ENCODE measurements at places on chromosomes 13 and 19.

DNA sequence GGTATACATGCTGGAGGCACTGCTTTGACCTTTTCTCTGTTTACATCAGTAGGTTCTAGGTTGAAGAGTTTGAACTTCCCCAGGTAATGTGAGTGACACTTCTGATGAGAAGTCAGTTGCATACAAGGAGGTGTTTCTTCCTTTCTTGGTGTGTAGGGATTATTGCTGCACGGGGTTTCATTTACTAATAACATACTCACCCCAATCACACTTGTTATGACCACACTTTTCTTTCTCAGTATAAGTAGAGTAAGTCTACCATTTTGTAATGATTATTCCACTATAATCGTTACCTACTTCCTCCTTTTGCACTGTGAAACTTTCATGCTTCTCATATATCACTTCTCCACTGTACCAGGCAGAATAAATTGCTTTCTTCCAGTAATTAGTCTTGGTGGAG lies 138.0 kb downstream of the TNFSF13B start:
- DNase-seq, result no peak

DNA sequence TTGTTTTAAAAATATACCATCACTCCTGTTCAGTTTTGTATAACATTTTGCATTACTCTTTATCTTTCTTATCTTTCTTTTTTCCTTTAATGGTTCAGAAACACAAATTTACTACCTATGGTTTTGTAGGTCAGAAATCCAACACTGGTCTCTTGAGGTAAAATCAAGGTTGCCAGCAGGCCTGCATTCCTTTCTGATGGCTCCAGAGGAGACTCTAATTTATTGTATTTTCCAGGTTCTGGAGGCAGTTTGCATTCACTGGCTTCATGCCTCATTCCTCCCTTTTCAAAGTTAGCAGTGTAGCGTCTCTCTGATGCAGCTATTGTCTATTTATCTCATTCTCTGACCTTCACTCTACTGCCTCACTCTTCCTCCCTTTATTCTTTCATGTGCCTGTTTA lies 767.4 kb downstream of the SLITRK6 start:
- no peak for DNase-seq

- DNase-seq, result no peak
Measured at GRCh38 chr13:84651288-84651687, 769.0 kb upstream of the SLITRK1 start.

DNA sequence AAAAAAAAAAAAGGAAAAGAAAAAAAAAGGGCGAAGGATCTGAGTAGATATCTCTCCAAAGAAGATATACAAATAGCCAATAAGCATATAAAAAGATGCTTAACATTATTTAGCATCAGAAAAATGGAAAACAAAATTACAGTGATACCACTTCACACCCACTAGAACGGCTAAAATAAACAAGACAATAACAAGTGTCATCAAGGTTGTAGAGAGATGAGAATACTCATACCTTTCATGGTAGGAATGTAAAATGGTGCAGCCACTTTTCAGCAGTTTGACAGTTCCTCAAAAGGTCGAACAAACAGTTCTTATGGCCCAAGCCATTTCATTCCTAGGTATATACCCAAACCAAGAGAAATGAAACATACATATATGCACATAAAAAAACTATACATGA lies 33.5 kb downstream of the FOXO1 start:
- no peak for DNase-seq

DNA sequence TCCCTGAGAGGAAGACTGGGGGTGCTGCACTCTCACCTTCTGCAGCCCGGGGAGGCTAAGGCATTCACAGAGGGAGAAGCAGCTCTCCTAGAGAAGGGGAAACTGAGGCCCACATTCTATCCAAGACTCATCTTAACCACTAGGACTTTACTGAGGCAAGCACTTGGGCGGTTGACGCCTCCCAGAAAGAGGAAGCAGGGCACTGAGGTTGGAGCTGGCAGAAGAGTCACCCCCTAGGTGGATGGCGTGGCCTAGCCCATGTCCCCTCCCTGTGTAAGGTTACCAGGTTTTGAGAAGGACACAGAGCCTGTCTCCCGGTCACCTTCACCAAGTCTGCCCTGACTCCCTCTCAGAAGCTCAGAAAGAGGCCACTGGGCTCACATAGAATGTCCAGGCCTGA lies 2.7 kb downstream of the S1PR2 start:
- no peak for DNase-seq

- no peak for DNase-seq
Measured at GRCh38 chr19:6608940-6609339, 18.0 kb upstream of the CD70 start.

DNA sequence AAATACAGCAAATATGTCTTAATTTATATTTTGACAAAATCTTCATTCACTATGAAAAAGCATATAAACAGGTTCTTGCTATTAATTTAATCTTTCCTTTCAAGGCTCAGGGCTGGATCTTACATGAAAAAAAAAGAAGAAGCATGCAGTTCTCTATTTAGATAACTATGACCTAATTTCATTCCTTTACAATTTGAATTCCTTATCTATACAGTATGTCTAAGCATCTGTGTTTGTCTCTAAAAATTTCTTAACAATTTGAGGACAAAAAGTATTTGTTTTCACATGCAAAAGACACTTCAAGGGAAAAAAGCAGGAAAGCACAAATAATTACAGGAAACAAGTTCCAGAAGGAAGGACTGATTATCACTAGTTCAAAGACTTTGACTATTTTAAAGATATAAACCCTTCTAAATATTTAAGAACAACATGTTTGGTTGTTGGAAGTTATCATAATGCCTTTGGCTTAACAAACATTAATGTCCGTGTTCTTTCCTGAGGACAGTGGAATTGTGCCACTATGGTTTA lies 157.5 kb downstream of the TBC1D4 start:
- no peak for DNase-seq

- DNase-seq, result no peak
Measured at GRCh38 chr13:113917096-113917495, 53.2 kb upstream of the GAS6 start.

DNA sequence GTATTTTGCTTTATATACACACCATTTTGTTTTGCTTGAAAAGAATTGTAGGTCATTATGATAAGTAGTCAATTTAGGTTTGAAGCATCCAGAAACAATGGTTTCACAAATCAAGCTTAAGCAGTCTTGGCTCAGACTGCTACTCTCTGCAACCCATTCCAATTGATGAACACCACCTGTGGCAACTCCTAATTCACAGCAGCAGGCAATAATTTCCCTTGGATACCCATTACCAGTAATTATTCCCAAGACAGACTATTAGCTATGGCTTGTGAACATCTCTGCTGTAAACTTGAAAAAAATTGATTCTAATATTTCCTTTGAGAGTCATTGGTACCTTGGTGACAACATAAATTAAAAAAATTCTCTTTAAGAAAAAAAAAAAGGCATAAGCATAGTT lies 299.3 kb upstream of the SLITRK6 start:
- no peak for DNase-seq

- no peak for DNase-seq
Measured at GRCh38 chr19:5681391-5682106, 722 bp downstream of the HSD11B1L start.

- no peak for DNase-seq
Measured at GRCh38 chr13:40026741-40027140, 371.3 kb downstream of the COG6 start.
